ENCODE measurements at places on chromosomes 2 and 18.

GRCh38 chr2:121776885-121777698 lies 21.6 kb downstream of the TSN start:
- no peak for DNase-seq

DNA sequence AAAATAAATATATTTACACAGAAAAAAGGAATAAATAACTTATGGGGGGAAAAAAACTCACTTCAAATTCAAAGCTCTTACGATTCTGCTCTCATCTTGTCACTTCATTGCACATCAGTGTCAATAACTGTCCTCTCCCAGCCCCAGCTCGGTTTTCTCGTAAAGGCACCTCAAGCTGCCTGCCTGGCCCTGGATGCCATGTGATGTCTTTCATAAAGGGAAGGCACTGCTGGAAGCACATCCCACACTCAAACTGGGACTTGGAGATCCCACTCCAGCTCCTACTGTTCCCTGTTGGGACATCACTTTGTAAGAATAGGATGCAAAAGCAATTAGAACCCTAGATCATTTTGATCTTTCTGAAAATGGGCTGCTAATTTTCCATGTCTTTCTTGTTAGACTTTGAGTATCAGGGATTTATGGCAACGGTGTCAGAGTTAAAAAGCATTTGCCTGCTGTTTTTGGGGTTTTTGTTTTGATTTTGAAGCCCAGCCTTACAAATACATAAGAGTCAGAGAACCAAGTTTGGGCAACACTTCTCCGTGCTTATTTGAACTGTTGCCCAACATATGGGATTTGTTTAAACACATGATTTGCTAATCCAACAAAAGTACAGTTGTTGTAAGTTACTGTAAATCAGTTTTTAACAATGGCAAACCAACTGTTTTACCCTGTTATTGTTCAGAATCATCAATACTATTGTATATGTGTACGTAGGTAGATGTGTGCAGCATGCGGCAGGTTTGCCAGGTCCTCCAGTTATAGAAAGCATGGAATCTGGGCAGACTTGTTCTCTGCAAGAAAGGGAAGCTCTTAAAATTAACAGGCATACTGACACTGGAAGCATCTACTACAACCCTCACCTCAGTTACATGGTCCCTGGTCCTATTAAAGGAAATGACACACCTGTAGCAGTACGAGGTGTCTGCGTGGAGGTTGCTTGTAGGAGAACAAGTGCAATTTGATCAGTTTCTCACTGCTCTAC lies 20.6 kb downstream of the SERTAD2 start:
- DNase-seq: no peak

DNA sequence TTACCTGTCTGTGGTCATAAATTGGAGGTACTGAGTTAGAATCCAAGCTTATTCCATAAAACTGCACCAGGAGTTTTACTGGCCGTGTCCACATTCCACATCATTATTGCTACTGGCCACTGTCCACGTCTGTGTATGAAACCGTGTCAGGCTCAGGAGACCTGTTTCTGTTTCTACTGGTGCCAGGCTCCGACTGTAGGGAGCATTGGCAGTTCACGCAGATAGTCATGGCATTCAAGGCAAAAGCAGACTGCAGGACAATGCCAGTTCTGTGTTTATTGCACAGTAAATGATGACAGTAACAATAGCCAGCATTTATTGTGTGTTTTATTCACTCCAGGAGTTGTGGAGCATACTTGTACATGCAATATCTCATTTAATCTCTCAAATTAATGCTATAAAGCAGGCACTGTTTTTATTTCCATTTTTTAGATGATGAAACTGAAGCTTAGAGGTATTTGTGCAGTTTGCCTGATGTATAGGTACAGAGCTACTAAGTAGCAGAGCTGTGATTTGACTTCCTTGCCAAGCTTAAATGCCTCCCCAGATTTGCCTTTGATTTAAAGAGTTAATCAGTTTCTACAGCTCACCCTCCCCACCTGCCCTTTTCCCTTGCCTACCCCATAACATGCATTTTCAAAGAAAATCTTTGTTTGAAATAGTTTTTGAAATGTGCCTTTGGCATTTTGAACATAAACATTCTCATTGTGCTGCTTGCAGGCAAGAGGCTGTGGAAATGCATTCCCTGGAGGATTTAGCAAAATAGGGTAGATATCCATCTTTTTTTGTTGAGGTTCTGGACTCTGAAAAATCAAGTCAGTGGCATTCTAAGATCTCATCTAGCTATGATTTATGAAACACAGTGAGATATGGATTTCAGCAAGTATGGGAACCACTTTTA lies 55.5 kb downstream of the MAP4K4 start:
- no peak for DNase-seq

- no peak for DNase-seq
Observed at GRCh38 chr2:208311321-208311720, 45.3 kb downstream of the PIKFYVE start.

DNA sequence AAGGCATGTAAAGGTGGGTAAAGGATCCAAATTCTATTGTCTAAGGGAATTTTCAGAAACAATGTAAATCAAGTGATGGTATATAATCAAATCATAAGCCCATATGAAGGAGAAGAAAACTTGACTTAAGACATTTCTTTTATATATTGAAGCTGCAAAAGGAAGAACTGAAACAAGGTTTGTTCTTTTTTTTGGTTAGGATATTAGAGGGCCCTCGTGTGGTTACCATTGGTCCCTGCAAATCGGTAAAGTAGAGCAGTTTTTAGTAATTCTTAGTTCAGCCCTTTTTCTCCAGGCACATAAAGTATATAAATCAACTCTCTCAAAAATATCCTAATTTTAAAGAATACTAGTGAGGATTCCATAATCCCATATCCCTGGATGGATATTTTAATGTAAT lies 105.6 kb upstream of the STK17B start:
- peak; percentile 63 for DNase-seq

DNA sequence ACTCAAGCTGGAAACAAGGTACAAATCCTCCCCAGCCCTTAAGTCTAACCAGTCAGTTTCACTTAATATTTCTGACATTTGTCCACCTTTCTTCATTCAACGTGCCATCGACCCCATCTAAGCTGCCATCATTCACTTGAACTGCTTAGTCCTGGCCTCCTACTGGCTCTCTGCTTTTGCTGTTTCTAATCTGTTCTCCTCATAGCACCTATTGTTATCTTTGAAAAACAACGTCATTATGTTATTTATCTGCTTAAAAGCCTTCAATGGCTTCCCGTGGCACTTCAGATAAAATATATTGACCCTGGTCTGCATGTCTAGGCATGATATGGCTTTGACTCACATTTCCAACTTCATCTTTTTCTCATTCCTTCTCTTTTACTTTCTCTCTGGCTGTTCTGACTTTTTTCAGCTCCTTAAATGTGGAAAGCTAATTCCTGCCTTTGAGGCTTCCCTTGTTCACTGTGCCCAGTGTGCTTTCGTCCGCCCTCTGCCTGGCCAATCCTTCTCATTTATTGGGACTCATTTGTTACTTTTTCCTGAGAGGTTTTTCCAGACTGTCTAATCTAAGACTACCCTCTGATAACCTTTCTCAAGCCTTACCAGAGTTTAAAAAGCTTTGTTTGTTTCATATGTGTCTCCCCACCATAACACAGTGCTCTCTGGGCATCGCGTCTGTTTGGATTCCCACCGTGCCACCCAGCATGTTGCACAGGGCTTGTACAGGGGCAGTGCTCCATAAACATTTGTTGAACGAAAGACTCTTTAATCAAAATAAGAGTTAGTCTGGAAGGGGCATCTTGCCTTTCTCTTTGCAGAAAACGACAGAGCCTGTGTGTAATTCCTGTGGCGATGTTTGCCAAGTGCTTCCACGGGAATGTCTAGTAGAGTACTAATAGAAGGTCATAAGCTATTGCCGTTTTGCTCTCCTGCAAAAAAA lies 183.9 kb downstream of the FMNL2 start:
- no peak for DNase-seq

DNA sequence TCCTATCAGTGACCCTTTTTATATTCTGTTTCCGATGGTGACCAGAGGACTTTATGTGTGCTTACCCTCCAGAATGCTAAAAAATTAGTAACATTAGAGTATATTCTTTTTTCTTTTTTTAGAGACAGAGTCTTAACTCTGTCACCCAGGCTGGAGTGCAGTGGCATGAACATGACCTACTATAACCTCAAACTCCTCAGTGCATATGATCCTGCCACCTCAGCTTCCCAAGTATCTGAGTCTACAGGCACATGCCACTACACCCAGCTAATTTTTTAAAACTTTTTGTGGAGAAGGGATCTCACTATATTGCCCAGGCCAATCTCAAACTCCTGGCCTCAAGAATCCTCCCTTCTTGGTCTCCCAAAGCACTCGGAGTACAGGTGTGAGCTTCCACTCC lies 74.6 kb downstream of the MALT1 start:
- no peak for DNase-seq

GRCh38 chr2:169258045-169258601 lies 104.2 kb downstream of the LRP2 start:
- DNase-seq: no peak
